ENCODE measurements at places on chromosomes 2 and 18. TPM values are rescaled to one million over a fixed set of nuclear protein-coding genes. Genes with fewer than 3 reads are reported as not detected.

The YWHAQ gene
- 260 TPM for total RNA-seq

The CUL3 gene
- total RNA-seq, result 82.5 TPM

GRCh38 chr2:32752205-32752604, 124.4 kb downstream of the TTC27 start:
- no peak for DNase-seq

GRCh38 chr2:111905990-111906735, 7.8 kb downstream of the MERTK start:
- peak; percentile 57 for DNase-seq

GRCh38 chr2:85441864-85442263, 23.4 kb downstream of the SH2D6 start:
- no peak for DNase-seq

- no peak for DNase-seq
Measured at GRCh38 chr2:30894498-30895119, 87.4 kb upstream of the CAPN13 start.

DNA sequence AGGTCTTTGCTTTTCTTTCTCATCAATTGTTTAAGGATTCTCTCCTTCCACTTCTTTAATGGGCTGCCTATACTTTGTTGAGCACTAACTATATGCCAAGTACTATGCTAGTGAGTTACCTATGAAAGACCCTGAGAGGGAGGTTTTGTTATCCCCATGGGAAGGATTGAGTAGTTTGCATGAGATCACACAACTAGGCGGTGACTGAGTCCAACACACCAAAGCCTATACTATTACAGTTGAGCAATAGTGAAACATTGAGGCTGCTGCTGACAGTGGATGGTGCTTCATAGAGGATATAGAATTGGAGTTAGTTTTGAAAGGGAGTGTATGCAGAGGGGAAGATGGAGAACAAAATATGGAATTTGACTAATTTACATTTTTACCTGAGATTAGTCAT, 15.8 kb downstream of the NABP1 start:
- no peak for DNase-seq

GRCh38 chr2:12732651-12733050, 15.9 kb downstream of the TRIB2 start:
- DNase-seq, result no peak

Measured in fibroblast of villous mesenchyme (primary cell).